Gastrocnemius medialis (tissue), 4 donors: ENCODE measurements at places on chromosomes 11 and 22.

- DNase-seq, result no peak
Observed at GRCh38 chr22:39815932-39816331, 77.6 kb downstream of the ENTHD1 start.

GRCh38 chr11:32065865-32066629, 24.8 kb upstream of the RCN1 start:
- no peak for DNase-seq

DNA sequence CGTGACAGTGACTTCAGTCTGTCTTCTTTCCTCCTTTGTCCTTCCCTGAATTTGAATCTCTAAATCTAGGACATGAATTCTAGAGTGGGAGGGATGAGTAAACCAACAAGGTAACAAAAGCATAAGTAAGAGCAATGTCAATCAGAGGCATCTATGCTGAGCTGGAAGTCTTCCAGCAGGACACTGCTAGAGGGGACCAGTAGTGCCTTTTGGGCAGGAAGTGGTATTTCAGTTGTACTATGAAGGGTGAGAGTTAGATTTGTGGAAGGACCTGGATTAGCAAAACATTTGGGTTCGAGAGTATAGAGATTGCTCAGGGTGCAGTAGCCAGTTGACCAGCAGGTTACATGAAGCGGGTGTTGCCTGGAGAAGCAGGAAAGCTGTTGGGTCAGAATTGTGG, 40.3 kb downstream of the MEI1 start:
- DNase-seq, result no peak

GRCh38 chr11:120462825-120463224, 48.7 kb upstream of the GRIK4 start:
- no peak for DNase-seq

DNA sequence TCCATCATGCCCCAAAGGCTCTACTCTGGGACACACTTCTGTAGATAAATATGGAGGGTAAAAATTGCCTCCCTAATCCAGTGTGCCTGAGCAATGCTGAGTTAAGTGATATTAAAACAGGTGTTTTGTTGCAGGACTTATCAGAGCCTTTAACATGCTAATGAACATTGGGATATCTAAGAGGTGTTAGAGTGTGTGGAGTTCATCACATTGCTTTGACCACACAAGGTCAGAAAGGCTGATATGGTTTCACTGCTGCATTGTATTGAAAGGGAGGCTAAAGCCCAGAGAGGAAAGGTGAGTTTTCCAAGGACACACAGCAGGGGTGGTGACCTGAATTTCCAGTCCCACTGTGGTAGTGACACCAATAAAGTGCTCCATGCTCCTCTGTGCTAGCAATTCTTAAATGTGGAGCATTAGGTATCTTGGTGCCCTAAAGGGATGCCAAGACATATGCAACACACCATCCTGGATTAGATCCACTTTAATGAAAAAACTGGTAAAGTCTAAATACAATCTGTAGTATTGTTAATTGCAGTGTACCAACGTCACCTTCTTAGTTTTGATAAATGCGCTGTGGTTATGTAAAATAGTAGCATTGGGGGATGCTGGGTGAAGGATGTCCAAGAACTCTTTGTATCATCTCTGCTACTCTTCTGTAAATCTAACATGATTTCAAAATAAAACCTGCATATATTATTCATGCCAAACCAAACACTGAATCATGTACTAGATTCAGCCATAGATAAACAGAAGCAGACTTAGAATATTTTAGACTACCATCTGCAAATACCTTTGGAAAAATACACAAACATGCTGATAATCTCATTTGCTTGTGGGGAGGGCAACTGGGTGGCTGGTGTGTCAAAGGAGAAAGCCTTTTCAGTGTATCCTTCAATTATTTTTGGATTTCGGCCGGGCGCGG, 45.8 kb downstream of the MIAT start:
- no peak for DNase-seq

DNA sequence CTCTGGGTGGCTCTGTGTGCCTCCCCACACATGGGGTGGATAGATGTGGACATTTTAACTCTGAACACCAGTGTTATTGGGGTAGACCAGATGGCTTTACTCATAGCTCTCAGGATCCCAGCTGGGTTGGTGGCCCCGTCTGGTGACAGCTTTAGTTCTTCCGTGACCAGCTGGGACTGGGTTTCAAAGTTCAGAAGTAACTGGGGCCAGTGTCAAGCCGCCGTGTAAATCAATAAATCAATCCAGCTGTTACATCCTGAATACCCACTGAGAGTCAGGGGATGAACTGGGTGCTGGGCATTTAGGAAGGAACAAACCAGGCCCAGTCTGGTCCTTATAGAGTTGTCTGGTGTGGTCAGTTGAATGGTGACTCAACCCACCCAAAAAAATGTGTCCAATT, 269.4 kb downstream of the CTTN start:
- DNase-seq, result no peak
